ENCODE measurements at places on chromosomes 4 and X.
A peak's percentile ranks its signal among the peaks of the same experiment; 100 is the strongest.

GRCh38 chr4:138455097-138455496 is 212.9 kb upstream of the SLC7A11 start:
- no peak for DNase-seq

GRCh38 chr4:124941267-124941666 is 228.7 kb upstream of the ANKRD50 start:
- DNase-seq: no peak

GRCh38 chr4:5452156-5452555 is 256.2 kb downstream of the EVC2 start:
- DNase-seq: no peak

GRCh38 chr4:75623026-75623425 is 7.3 kb downstream of the CDKL2 start:
- DNase-seq: no peak

DNA sequence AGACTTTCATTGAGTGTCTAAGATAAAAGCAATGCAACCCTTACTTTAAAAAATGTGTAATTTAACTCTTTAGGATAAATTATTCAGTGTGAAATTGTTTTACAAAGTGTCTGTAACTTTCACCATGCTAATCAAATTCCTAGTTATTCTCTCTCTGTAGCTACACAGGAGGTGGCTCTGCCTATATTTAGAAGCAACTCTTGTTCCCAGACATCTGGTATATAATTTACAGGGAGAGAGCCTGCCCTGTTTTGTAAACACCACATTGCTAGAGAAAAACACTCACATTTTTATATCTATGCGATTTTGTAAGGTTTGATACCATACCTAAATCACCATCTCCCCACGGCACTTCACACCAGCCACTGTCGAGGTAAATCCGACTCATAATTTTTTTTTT is 35.5 kb upstream of the SPATA4 start:
- DNase-seq: no peak

DNA sequence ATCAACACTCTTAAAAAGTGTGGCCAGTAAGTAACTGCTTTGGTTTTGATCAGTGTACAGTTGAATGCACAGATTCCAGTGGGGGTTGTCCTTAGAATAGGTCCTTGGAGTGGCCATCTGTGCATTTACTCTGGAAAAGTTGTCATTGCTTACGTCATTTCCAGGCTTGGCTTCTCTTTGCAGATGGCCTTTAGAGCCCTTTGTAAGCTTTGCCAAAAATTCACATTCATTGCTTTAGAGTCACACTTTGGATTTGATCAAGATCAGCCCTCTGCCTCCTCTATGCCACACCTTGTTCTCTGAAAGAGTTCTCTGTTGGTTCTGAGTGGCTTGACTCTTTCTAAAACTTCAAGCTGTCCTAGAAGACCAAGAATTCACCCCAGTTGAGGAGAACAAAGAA is 83.9 kb downstream of the MAMLD1 start:
- DNase-seq: no peak

GRCh38 chr4:69760455-69760854 is at the start of gene SULT1B1:
Gene SULT1B1, minus strand, starts transcription at chr4:69760620. Its CDS starts 5,403 bp downstream, at chr4:69755217.
- DNase-seq: no peak

- DNase-seq: no peak
Observed at GRCh38 chr4:181166742-181167399, 1076.3 kb upstream of the TENM3 start.

DNA sequence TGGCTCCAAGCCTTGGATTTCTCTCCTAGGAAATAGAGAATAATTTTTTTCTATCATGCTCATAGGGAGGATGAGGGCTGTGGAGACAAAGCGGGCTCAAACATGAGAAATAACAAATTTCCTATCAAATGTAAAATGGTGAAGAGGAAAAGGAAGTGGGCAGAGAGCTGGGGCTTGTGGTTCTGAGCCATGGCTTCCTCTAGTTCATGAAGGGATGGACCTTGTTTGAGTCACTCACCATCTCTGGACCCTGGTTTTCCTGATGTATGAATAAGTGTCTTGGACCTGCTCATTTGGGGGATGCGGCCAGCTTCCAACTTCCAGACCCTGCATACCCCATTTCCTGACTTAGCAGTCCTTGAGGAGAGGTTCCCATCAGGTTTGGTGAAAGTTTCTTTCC is 63.0 kb downstream of the MSX1 start:
- DNase-seq: no peak

DNA sequence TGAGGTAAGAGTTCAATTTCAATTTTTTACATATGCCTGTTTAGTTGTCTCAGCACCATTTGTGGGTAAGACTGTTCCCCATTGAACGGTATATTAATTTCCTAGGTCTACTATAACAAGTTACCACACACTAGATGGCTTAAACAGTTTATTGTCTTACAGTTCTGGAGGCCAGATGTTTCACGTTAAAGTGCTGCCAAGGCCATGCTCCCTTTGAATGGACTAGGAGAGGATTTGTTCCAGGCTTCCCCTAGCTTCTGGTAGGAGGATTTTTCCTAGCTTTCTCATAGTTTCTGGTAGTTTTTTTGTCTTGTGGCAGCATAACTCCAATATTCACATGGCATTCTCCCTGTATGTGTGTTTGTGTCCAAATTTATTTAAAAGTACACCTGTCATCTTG is 149.3 kb upstream of the CYSLTR1 start:
- no peak for DNase-seq

GRCh38 chr4:14452764-14453163 is 549.5 kb upstream of the CPEB2 start:
- no peak for DNase-seq

DNA sequence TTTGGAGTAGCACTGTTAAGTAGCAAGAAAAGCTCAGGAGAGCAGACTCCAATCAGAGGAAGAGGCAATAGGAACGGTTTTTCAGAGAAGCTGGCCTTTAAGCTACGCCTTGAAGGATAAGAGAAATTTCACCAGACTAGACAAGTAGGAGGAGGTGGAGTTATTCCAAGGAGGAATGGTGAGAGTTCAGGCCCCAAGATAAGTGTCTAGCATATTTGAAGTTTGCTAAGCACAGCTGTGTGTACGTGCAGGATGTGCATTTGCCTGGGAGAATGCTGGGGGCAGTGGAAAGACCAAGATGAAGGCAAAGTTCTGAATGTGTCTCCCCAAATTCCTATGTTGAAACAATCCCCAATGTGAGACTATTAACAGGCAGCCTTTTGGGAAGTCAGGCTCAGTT is 91.6 kb downstream of the SOWAHB start:
- DNase-seq: no peak

GRCh38 chrX:150119323-150119722 is 181.0 kb upstream of the EOLA2 start:
- DNase-seq: no peak

- no peak for DNase-seq
Observed at GRCh38 chr4:145756244-145756643, 76.3 kb downstream of the C4orf51 start.

DNA sequence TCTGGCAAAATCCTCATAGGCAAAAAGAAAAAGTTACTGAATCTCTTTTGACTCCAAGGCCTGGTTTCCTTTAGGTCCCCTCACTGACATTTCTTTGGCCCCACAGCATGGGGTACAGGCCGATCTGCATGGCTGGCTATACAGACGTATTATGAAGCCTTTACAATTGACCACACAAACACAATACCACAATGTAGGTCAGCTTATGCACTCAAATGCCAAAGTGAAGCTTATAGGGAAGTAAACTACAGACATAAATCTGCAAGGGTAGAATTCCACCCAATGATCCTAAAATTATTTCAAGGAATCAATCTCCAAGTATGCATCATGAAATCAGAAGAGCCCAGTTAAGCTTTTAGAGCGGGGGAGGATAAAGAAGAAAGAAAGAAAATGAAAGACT is 20.7 kb downstream of the STX18 start:
- no peak for DNase-seq

GRCh38 chr4:156971165-156971675 is 379 bp downstream of the PDGFC start:
- no peak for DNase-seq

DNA sequence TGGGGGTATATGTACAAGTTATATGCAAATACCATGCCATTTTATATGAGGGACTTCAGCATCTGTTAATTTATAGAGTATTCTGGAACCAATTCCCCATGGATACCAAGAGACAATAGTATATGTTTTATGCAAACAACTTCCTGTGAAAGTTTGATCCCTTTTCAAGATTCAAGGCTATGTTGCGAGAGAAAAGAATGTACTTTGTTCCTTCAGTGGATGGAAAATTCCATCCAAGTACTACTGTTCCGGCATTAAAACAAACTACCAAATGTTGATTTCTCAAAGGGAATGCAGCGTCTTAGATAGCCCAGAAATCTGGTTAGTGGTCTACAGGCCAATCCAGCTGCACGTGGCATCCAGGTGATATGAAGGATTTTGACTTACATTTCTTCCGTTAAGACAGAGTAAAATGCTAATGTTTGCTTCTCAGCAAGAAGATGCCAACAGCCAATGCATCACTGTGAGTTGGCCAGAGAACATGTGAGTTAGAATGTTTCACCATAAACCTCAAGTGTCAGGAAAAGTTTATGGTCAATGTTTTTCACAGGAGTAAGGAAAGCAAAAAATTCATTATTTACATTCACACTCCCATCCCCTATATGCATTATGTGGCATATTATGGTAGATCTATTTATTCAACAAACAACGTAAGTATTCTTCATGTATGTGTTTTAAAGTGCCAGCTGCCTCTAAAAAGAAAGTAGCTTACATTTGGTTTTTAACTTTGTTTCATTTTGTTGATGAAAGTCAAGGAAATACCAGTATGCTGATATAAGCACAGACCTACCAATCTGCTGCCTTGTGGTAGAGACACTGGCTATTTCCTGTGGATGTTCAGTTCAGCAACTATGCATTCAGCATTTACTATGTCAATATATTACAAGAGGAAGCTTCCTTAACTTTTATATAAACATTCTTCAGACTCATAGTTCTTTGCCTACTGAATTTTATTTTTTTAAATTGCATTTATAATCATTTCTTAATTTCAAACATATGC is 44.4 kb downstream of the METTL14 start:
- no peak for DNase-seq

DNA sequence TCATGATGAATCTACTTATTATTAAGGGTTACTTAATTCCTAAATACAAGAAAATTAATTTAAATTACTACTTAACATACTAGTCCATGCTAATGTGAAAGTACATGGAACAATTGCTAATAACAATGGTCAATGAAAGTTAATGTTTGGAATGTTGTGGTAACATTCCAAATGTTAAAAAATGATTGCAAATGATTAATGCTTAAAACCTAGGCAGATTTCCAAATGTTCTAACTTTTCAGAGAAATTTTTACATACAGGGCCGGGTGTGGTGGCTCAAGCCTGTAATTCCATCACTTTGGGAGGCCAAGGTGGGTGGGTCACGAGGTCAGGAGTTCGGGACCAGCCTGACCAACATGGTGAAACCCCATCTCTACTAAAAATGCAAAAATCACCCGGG is 1851.3 kb upstream of the PCDH7 start:
- DNase-seq: no peak

DNA sequence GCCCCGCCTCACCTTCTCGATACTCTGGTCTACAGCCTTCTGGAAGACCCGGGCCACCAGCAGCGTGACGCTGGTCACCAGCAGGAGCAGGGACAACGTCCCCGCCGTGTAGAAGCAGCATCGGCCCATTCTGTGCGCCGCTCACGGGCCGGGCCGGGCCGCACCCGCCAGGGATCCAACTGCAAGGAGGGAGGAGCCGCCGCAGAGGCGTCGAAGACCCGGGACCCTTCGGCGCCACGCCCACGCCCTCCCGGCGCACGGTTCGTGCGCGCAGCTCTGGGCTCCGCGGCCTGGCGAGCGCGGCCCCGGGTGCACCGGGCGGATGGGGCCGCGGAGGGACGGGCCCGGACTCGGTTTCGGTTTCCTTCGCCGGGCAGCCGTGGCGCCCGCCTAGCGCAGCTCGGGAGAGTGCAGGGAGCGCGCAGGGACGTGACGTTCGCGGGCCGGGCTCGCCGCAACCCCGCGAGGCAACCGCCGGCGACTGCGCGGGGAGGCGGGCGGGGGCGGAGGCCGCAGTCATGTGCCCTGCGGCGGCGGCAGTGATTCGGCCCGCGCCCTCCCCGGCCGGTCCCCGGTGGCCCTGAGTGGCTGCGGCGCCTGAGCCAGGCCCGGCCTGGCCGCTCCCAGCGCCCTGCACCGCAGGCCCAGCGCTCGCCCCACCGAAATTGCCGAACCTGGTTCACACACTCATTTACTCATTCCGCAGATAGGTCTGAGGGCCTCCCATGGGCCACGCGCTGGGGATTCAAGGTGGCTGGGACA is at the start of gene SCARB2:
Gene SCARB2 (minus strand): TSS at position 410 of the 762 bp plus-strand sequence. CDS start 281 bp downstream, at position 129.
- peak; percentile 43 for DNase-seq

GRCh38 chrX:129013574-129013973 is 509.7 kb downstream of the SMARCA1 start:
- no peak for DNase-seq

DNA sequence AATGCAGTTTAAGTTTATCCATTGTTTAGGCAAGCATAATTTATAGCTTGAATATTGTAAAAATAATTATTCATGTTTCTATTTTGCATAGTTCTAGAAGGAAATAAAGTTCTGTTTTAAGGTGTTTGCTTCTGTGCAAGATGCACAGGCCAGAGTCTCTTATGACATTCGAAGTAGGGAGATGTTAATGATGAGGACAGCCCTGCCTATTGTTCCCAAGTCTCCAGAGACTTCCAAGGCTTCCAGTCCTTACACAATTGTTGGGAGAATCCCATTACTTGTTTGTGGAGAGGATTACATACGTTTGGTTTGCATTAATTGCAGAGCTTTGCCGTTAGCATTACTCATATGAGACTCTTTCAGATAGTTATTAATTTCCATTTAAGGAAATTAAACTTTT is 96.2 kb upstream of the ANK2 start:
- no peak for DNase-seq

DNA sequence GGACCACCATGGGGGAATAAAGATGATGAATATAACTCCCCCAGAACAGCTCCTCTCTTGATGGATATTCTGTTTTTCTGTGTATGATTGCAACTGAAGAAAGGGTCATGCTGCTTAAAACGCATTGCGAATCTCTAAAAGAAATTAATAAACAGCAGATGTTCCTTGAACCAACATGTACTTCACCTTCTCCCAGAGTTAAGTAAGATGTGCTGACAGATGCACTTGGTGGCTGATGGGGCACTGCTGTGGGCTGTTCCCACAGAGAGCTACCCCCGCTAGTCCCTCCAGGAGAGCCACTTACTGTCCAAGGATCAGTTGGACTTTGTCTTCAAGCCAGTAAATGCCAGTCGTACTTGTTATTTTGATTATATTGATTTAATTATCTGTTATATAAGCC is 26.3 kb upstream of the C4orf54 start:
- no peak for DNase-seq

DNA sequence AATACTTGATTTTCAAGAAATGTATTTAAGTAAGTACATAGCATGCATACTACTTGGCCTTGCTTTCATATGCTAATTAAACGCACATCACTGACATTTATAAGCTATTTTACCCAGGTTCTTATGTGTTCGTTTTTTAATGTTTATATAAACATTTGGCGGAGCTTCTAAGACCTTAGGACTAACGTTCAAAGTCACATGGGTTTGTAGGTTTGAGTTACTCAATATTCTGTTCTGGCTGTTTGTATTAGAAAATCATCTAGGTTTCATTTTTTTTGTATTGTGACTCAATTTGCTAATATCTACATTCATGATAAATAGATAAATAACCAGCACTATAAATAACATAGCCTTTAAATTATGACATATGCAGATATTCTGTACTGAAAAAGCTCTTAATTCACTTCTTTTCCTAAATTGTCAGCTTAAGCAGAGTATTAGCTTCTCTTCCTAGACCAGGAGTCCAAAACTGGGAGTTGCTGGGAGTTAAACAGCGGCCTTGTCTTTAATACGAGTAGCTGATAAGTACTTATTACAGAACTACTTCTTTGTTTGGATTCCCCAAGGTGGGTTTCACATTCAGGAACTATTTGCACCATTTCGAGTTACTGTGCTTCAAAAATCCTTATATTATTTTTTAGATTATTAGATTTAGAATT is 42.0 kb downstream of the GUCY1B1 start:
- DNase-seq: no peak

GRCh38 chr4:8763966-8764901 is 107.4 kb downstream of the HMX1 start:
- no peak for DNase-seq

Measured in T-helper 2 cell (primary cell).